ENCODE measurements at places on chromosomes 4 and X.

GRCh38 chrX:39690541-39691415 lies 407.0 kb downstream of the BCOR start:
- DNase-seq, result no peak

- DNase-seq, result peak; percentile 1
These were observed 499.7 kb upstream of the POU3F4 start for GRCh38 chrX:83008415-83008814.

GRCh38 chr4:167541286-167541685 lies 307.0 kb upstream of the SPOCK3 start:
- DNase-seq, result no peak

GRCh38 chr4:72494156-72494555 lies 74.9 kb downstream of the ADAMTS3 start:
- DNase-seq, result no peak

- DNase-seq, result peak; percentile 90
These were observed at the start of gene IL13RA1 for GRCh38 chrX:118726887-118727685. Gene IL13RA1 (plus strand): TSS chrX:118727606. CDS start chrX:118727639, 33 bp downstream.

GRCh38 chr4:15888515-15888914 lies 50.0 kb downstream of the FGFBP1 start:
- DNase-seq, result no peak

- no peak for DNase-seq
These were observed 393.8 kb downstream of the INPP4B start for GRCh38 chr4:142452161-142452855.

- DNase-seq, result no peak
These were observed 116.5 kb upstream of the NAP1L5 start for GRCh38 chr4:88814043-88814617.

GRCh38 chr4:25060241-25060962 lies 29.7 kb upstream of the LGI2 start:
- DNase-seq, result no peak

DNA sequence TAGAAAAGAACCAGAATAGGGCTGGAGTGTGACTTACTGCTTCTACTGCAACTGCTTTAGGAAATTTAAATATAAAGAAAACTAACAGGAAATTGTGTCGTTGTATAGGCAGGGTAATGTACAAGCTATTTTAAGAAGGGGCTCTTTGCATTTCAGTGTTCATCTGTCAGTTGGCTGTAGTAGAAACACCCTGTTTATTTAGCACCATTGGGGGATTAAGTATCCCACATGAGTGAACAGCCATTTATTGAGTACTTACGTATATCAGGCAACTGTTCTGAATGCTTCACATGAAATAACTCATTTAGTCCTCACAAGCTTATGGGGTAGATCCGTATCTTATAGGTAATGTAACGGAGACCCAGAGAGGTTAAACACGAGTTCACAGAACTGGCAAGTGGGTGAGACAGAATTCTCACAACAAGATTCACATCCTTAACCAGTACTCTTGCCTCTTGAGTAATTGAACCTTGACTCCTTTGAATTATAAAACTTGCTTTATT lies 23.9 kb downstream of the STIM2 start:
- DNase-seq, result no peak

DNA sequence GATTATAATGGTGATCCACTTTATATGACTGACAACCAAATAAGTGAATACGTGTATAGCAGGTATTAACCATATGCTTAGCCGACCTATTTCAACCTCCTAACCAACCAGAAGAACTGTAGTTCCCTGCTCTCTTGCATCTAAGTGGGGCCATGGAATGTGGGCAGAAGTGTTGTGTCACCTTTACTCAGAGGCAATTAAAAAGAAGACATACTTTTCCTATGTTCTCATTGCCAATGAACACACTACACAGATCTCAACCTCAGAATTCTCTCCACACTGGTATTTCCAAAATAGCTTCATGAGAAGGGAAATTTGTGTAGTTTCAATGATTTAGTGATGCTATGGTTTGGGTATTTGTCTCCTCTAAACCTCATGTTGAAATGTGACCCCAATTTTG lies 3.2 kb upstream of the NFKB1 start:
- DNase-seq, result no peak

All from choroid plexus epithelial cell (primary cell).